ENCODE measurements at places on chromosomes 1 and 21.
A peak's percentile ranks its signal among the peaks of the same experiment; 100 is the strongest.

GRCh38 chr1:180092931-180093650, 61.6 kb upstream of the QSOX1 start:
- DNase-seq, result peak; percentile 51

GRCh38 chr1:46621930-46622329, 5.3 kb upstream of the MOB3C start:
- no peak for DNase-seq

DNA sequence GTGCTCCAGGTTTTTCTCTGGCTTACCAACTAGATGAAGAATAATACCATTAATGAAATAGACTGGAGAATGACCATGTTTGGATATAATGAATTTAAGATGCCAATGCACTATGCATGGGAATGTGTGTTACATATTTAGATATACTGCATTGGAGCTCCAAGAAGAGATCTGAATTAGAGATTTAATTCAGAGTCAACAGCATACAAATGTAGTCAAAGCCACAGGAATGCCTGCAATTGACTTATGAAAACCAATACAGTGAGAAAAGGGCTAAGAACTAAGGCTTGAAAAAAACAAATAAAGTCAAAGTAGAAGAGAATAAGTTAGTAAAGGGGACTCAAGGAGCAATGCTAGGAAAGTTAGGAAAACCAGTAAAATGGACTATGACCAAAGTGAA, 59.1 kb downstream of the USP24 start:
- no peak for DNase-seq

DNA sequence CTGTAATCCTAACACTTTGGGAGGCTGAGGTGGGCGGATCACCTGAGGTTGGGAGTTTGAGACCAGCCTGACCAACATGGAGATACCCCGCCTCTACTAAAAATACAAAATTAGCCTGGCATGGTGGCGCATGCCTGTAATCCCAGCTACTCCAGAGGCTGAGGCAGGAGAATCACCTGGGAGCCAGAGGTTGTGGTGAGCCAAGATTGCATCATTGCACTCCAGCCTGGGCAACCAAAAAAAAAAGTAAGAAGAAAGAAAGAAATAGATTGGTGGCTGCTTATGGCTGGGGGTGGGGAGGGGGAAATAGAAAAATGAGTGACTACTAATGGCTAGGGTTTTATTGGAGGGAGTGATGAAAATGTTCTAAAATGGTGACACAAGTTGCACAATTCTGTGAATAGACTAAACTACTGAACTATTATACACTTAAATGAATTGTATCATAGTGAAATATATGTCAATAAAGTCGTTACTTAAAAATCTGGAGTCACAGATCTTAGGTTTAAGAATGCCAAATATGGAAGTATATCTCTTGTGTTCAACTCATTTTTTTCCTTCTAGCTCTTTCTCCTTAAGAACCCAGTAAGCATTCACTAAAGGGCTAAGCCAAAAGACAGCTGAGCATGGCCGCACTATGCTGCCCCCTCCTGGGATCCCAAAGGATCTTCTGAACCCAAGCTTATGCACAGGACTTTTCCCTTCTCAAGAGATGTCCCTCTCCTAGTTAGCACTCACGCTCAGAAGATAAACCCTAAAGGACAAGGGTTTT, 3.2 kb upstream of the NPL start:
- peak; percentile 82 for DNase-seq

- no peak for DNase-seq
Observed at GRCh38 chr1:6010554-6010953, 18.3 kb upstream of the NPHP4 start.

DNA sequence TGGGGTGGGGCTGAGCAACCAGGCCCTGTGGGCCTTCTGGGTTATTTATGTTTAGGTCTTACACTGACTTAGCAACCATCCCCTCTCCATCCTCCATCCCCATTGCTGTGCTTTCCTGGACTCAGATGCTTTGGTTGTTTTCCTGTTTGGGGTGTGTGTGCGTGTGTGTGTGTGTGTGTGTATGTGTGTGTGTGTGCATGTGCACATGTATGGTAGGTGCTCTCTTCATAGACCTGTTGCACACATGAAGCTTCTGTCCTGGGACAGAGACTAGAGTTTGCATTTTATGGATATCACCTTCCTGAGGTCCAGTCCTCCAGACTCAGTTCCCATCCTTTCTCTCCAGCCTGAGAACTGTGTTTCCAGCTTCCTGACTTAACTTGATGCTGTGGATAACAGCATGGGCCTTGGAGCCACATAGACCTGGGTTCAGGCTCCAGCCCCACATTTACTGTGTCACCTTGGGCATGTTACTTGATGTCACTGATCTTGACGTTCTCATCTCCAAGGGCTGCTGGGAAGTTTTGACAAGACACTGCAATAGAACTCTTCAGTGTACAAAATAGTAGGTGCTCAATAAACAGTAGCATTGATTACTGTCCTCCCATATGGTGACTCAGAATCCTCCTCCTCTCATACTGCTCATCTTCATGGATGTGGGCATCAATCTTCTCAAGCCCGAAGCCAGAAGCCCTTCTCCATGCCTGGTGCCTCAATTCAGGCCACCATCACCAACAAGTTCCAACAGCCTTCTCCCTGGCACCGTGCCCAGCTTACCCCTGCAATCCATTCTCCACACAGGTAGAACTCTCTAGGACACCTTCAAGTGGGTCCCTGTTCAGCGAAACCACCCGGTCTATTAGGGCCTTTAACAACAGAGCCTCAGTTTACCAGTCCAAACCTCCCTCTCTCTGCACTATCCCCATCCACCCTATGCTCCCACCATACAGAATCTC, 181.8 kb upstream of the EDN2 start:
- no peak for DNase-seq

DNA sequence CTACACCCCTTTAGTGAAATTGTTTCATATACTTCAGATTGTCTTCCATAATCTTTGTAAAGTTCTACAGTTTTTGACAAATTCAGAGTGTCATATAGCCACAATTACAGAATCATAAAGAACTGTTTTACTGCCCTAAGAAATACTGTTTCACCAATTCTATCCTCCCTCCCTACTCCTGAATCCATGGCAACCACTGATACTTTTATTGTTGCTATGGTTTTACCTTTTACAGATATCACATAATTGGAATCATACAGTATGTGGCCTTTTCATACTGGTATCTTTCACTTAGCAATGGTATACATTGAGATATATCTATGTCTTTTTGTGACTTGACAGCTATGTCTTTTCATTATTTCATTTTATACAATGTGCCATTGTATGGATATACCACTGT, 34.1 kb downstream of the RC3H1 start:
- no peak for DNase-seq

GRCh38 chr21:33608559-33608958, 20.1 kb upstream of the DONSON start:
- DNase-seq, result no peak

DNA sequence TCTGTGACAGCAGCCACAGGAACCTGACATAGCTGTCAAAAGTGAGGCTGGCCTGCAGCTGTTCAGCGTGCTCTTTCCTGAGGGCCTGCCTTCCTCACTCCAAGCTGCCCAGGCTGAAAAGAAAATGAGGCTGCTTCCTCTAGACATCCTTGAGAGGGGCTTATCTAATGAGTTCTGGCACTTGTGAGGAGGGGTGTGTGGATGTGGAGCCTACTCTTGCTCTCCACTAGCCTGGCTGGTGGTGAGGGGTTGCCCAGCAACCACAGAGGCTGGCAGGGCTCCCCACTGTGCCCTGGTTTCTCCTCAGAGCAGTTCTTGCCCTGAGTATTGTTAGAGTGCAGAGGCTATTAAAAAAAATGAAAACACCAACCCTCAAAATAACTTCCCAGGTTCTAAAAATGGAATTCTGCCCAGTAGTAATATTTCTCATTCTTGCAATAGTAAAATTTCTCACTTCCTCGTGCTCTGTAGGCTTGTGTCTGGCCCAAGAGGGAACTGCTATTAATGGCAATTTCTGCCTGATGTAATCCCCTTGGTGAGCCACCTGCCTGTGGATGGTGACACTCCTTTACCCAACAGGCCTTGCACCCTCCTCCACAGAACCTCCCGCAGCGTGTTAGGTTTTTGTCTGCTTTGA, 52.6 kb upstream of the EPS8L3 start:
- DNase-seq, result peak; percentile 53
